ENCODE measurements at places on chromosomes 5 and 9. TPM values are rescaled to one million over a fixed set of nuclear protein-coding genes. Genes with fewer than 3 reads are reported as not detected.

PCDHGB3 gene
- 3.0 TPM for polyA plus RNA-seq

BTNL3 gene
- polyA plus RNA-seq: not detected

ACER2 gene
- 1.8 TPM for polyA plus RNA-seq

- DNase-seq: no peak
Observed at GRCh38 chr5:58490402-58491050, 709 bp upstream of the GAPT start.

DNA sequence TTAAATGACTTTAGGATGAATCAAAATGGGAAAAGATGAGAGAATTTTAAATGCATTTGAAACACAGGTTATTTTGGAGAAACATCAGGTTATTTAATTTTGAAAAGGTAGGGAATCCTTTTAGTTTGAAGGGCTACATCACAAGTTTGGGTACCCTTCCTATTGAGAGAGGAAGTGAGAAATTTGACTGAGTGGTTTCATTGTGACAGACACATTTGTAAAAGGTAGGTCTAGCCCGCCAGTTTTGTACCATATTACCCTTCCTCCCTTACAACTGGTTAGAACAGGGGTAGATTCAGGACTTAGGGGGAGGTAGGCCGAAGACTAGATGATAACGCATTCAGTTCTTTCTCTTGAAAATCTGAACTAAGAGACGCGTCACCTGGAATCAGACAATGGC lies 464.2 kb downstream of the EBF1 start:
- no peak for DNase-seq

DNA sequence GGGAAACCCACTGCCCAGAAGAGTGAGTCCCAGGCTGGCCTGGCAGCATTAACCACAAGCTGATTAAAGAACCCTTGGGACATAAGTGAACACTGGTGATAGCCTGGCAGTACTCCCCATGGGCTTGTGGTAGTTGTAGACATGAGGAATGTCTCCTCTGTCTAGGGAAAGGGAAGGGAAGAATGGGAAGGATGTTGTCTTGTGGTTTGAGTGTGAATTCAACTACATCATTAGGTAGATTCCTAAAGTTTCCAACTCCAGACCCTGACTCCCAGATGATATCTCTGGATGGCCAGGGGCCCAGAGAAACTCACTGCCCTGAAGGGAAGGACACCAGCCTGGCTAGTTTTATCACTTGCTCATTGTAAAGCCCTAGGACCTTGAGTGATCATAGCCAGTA lies 1012.4 kb upstream of the COX7C start:
- no peak for DNase-seq

- DNase-seq: no peak
Observed at GRCh38 chr9:127114606-127115005, 7.8 kb downstream of the ANGPTL2 start.

- DNase-seq: no peak
Observed at GRCh38 chr5:162434281-162434680, 366.7 kb downstream of the GABRG2 start.

GRCh38 chr5:156621719-156622118 lies 228.4 kb upstream of the PPP1R2B start:
- DNase-seq: no peak

All from BJ (cell line).